SIG-M5 (cell line): ENCODE measurements at places on chromosomes 6 and 20.

- no peak for DNase-seq
Measured at GRCh38 chr6:72954716-72955115, 270.6 kb downstream of the KHDC1L start.

- DNase-seq: no peak
Measured at GRCh38 chr6:72972579-72972978, 252.7 kb downstream of the KHDC1L start.

- no peak for DNase-seq
Measured at GRCh38 chr20:49483018-49483695, 689 bp upstream of the KCNB1 start.

DNA sequence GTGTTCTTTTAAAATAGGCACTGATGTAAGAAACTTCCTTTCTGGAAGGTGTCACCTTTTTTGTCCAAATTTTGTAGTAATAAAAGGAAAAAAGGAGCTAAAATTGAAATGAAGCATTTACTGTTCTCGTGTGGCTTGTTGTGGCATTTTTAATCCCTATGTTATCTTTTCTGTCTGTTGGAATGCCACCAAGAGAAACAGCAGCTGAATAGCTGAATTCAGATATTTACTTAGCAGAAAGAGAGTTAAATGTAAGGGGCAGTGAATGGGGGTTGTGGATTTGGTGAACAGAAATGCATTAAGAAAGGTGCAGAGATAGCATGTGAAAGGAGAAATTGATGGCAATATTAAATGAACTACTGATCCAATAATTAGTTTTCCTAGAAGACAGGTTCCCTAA lies 573.6 kb upstream of the EPHA7 start:
- no peak for DNase-seq

DNA sequence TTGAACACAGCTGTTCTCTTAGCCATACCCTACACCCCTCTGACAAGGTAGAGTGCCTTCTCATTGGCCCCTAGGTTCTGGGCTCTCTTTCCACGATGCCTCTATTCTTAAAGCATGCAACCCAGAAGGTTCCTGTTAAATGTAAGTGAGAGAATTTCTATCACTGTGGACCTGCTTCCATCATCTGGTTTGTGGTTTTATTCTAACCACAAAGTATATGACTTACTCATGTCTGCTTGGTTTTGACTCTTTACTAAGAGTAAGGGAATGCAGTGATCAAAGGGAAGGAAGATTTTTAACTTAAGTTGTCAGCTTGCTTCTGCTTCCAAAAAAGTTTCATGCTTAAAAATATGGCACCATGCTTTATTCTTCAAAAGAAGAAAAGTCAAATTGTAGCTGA lies 80.2 kb downstream of the ANKEF1 start:
- DNase-seq: no peak

- DNase-seq: no peak
Measured at GRCh38 chr6:168226061-168226752, 93.4 kb downstream of the DACT2 start.

DNA sequence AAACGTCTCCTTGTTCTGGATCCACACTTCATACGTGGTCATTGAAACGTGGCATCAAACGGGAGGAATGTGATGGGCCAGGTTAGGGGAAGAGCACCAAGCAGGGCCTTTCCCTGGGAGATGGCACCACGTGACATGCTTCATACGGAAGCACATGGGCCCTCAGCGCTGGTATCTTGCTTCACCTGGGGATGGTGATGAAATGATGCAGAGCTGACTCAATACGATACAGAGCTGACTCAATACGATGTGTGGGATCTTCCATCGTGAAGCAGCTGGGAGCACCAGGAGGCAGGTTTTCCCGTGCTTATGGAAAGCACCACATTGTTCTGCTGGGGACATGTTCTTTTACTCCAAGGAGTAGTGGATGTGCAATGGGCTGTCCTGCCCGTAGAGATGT lies 22.5 kb upstream of the TAGAP start:
- no peak for DNase-seq

DNA sequence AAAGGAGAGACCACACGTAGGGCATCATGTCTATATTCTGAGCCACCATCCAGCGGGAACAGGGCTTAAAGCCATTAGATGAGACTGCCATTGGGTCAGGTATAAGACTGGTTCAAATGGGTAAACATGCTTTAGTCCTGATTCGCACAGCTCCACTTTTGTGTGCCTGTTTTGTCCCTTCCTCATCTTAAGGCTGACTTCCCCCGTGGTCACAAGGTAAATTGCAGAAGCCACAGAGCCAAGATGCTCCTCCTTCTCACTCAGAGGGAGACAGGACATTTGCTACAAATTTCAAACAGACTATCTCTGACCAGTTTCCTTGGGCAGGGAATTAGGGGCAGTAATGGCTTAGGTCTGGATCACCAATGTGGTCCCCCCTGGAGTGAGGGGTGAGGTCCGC lies 11.4 kb upstream of the IFNGR1 start:
- no peak for DNase-seq

DNA sequence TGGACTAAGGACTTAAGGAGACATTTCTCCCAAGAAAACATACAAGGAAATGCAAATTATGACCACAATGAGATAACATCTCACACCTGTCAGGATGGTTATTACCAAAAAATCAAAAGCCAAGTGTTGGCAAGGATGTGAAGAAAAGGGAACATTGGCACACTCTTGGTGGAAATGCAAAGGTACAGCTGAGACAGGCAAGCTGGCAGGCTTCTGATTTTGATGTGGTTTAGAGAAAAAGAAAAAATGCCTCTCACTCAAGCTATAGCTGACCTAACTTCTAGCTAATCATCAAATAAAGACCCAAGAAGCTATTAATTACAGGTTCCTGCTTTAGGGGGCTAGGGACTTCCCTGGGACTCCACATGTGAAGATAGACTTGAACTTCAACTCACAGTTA lies 139.8 kb downstream of the THEMIS start:
- no peak for DNase-seq

GRCh38 chr6:6701864-6702263 lies 113.3 kb downstream of the LY86 start:
- no peak for DNase-seq

DNA sequence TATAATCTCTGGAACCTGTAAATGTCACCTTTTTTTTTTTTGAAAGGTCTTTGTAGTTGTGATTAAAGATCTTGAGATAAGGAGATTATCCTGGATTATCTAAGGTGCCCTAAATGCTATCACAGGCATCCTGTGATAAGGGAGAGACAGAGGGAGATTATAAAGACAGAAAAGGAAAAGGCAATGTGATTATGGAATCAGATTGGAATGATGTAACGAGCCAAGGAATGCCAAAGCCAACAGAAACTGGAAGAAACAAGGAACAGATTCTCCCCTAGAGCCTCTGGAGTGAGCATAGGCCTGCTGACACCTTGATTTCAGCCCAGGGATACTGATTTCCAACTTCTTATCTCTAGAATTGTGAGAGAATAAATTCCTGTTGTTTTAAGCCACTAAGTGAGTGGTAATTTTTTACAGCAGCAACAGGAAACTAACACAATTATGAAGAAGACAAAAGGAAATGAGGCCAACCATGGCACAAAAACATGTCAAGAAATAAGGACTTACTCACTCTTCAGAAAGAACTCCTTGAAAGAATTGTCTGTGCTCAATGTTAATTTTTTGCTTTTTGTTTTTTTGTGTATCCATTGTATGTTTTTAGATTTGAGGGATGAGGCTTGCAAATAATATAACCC lies 82.7 kb downstream of the CFAP61 start:
- DNase-seq: no peak

DNA sequence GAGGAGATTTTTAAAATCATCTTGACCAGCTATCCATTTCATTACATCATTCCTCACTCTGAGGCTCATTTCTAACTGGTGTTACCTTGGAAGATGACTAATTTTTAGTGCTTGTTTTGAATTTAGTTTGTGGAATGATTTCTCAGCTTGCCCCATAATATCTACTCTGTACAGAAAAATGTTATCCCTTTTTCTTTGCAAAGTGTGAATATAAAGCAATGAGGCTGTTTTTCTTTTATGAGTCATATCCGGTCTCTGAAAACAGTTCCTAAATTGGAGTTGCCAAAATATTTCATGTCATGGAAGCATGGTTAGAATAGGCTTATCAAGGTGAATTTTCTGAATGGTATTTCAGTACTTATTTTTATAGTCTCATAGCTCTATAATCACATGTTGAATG lies 43.8 kb downstream of the FUT9 start:
- no peak for DNase-seq

DNA sequence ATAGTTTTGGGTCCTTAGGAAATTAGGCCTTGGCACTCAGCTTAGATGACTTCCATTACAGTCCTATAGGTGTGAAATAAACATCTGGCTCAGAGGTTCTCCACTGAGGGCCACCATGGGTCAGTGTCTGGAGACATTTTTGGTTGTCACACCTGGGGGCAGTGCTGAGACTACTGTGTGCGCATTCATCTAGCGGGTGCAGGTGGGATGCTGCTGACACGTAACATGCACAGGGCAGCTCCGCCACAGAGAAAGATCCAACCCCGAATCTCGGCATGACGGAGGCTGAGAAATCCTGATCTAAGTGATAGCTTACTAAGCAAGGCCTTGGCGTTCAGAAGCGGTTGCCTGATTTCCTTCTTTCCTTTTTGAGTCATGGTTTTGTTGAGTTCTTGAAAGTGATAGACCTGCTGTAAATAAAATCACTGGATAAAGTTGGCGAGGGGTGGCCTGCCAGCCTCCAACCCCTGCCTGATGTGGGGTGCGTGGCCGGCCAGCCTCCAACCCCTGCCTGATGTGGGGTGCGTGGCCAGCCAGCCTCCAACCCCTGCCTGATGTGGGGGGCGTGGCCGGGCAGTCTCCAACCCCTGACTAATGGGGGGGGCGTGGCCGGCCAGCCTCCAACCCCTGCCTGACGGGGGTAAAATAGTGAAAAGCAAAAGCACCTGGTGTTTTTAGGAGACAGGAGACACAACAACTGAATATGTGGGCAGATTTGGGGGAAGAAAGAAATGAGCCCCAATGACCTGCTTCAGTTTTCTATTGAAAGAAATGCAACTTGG lies 158.1 kb downstream of the CDH26 start:
- no peak for DNase-seq

GRCh38 chr6:90385759-90386313 lies 89.2 kb upstream of the BACH2 start:
- no peak for DNase-seq
